ENCODE measurements at places on chromosomes 7 and 10.

GRCh38 chr10:122962405-122962804, 8.4 kb upstream of the C10orf88 start:
- no peak for DNase-seq

- peak; percentile 9 for DNase-seq
These were observed 6.0 kb downstream of the ASB4 start for GRCh38 chr7:95491634-95492314.

DNA sequence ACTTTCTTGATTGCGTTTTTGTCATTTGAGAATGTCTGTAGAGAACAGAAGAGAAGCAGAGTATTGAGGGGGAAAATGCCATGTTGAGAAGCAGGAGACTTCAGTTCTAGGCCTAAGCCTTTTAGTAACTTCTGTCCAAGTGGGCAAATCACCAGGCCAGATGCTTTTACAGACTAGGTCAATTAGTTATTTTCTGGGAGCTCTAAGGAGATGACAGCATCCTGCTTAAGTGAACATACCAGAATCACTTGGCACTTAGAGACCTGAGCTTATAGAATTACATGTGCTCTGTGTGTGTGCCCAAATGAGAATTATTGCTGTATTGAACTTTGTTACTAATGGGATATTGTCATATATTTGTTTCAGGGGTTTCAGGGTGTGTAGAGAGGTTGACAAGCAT, 24.0 kb downstream of the AGK start:
- DNase-seq = no peak

GRCh38 chr7:120865191-120865981, 7.4 kb upstream of the TSPAN12 start:
- DNase-seq = no peak

DNA sequence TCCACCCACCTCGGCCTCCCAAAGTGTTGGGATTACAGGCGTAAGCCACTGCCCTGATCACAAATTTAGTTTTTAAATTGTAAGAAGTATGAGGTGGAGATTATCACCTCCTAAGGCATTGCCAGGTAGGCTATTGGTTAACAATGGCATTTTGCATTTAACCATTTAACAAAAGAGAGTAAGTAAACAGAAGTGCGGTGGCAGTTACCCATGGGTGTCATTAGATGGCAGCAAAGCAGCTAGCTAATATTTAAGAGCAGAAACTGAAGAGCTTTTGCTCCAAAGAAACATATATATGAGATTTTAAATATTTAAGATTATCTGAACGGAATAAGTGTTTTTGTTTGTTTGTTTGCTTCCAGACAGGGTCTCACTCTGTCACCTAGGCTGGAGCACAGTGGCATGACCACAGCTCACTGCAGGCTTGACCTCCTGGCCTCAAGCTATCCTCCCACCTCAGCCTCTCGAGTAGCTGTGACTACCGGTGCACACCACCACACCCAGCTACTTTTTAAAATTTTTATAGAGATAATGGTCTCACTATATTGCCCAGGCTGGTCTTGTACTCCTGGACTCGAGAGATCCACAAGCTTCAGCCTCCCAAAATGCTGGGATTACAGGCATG, 325.5 kb upstream of the C7orf33 start:
- peak; percentile 41 for DNase-seq

DNA sequence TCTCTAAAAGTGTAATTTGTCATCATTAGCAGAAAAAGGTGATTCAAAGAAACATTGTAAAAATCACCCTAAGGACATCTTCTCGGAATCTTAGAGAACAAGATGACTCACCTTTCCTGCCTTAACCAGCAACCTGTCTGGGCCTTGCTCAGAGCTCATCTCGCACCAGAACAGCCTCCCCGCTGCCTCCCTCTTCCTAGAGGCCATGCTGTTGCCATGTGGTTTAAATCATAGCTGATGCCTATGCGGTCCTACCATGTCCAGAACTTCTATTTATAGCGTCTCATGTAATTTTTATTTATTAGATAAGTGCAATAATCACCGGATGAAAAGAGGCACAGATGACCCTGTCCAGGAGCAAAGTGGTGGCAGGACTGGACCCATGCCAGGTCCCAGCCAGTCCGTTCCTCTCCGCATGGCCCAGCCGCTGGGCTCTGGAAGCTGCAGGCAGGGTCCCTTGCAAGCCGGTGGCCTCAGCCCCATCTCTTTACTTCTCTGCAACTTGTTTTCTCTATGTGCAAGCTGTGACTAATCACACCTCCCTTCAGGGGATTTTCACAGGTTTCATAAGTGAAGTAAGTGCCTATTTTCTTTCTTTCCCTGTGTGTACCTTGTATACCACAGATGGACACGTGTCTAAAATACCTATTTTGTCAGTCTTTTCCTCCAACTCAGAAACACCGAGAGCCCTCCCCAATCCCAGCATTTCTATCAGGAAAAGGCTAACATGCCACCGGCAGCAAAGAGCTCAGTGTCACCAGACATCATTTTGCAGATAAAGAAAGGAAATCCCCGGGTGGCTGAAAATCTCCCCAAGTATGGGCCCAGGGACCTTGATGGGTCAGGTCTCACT, 27.1 kb downstream of the KLF6 start:
- DNase-seq = no peak

DNA sequence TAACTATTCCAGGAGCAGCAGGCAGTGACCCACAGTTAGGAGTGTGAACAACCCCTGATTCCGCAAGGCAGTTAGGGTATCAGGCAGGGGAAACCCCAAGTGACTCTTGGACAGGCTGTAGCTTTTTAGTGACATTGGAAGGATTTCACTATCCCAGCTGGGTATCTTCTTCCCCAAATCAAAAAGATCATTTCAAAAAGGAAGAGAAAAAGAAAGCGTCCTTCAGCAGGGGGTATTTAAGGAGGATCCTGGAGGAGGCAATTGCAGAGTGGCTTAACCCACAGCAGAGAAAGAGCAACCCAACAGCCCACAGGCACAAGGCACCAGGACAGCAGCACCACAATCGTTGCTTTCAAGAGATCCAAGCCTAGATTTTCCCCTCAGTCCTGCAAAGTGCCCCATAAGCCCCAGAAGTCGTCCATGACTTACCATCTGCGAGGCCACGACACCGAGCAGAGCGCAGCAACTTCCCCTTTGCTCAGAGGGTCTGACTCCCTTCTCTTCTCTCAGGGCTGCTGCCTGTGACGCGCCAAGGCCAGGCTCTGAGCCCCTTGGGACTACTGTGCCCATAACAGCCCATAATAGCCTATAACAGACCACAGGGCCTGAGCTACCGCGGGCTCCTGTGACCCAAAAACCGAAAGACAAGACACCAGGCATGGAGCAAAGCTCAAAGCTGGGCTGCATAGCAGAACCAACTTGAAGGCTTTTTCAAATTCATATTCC, 19.8 kb downstream of the PIK3AP1 start:
- DNase-seq = no peak

GRCh38 chr10:72026278-72027111, 61.9 kb downstream of the SPOCK2 start:
- DNase-seq = no peak

DNA sequence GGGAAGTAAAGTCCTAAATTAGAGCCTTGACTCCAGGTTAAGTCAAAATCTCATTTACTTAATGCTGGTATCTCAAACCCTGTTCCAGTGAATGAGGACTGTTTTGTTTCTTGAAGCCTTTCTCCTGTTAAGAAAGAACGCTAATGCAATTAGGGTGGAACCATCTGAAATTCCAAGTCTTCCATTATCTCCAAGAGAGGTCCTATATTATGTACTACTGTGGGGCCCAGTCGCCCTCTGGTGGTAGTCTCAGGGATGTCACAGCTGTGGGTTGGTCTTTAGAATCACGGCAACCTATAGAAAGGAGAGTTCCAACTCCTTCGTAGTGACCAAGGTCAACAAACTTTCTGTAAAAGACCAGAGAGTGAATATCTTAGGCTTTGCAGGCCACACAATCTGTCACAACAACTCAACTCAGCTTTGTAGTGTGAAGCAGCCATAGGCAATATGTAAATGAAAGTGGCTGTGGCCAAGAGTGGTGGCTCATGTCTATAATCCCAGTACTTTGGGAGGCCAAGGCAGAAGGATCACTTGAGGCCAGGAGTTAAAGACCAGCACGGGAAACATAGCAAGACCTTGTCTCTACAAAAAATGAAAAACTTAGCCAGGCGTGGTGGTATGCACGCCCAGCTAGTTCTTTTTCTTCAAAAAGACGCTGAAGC, 9.3 kb downstream of the RPP38 start:
- peak; percentile 64 for DNase-seq

DNA sequence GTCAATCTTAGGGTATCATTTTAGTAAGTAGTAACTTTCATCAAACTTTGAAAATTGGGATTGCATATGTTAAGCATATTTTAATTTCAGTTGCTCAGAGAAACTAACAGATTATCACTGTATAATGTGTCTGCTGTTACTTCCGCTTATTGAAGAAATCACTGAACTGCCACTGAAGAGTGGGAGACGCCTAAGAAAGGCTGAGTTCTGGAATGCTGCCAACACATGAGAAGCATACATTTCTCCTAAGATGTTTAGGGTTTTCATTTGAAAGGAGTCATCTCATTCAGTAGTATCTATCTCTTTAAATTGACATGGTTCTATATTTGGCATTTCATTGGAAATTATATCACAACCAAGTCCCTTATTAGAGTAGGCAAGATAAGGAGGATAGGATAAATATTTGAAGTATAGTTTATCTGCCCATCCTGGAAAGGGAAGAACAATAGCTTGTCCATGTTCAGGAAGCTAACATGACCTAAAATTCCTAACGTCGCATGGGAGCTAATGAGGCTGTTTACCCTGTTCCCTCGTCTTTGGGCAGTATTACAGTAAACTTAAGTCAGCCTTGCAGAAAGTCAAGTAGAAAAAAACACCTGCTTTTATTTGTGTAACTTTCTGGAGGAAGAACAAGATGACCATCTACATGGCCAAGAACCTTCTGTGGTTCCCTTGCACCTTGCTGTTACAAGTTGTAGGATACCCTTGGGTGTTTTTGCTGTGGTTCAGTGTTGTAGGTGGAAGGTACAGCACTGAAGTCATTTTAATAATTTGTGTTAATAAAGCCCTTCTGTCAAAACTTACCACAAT, 67.3 kb downstream of the NHLRC2 start:
- DNase-seq = no peak

- DNase-seq = no peak
These were observed 104.7 kb upstream of the KLF14 start for GRCh38 chr7:130838738-130839137.

DNA sequence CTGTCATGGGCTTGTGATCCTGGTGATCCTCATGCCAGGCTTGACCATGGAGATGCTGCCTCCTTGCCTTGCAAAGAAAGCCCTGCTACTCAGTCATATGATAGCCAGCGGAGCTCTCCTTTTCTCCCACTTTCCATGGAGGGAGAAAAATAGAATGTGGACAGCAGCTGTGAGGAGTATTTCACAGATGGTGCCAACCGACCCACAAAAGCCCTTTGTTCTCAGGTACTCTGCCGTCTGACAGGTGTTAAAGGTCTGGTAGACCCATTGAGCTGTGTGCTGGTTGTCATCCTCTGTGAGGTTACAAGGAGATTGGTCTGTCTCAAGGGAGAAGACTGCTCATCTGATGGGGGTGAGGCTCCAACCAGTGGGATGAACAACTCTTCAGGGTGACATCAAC, 29.5 kb upstream of the COBL start:
- no peak for DNase-seq

GRCh38 chr7:87036985-87037384, 22.5 kb downstream of the ELAPOR2 start:
- DNase-seq = no peak

DNA sequence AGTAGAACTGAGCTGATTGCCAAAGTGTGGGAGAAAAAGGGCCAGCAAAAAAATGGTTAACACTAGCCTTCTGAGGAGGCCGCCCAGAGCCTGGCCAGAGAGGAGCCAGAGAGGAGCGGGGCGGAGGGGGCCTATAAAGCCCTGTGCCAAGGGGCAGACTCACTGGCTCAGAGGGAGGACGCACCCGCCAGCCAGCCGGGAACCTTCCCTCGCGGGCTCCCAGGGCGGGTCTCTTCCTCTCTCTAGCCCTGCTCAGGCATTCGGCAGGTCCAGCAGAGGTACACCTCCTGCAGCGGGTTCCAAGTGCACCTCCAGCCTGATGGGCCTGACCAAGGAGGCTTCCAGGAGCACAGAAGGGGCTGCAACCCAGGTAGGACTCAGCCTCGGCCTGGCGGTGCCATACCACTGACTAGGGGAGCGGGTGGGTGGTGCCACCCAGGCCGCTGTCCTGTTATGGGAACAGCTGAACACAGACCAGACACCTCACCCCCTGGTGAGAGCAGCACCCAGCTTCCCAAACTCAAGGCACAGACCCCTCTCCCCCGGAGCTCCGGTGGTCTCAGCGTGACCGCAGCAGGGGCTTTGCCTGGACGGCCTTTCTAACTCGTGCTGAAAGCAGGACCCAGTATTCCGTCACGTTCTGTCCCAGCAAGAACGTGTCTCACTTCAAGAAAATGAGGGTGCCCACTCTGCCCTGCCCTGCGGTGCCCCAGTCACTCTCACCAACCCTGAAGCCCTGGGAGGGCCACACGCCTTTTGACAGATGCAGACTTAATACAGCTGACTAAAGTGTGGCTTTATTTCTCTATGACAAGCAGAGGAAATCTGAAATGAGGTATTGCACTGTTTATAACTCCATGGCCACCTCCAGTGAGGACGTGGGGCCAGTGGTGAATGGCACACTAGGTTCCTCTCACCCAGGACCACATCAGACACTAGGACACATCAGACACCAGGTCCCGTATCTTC, at the start of gene GPER1:
TSS of gene GPER1 (plus strand) at position 162 of the 969 bp plus-strand sequence. CDS start 3,616 bp downstream, outside the sequence.
- DNase-seq = no peak

GRCh38 chr10:42992957-42993390, 83.9 kb upstream of the RET start:
- DNase-seq = no peak

DNA sequence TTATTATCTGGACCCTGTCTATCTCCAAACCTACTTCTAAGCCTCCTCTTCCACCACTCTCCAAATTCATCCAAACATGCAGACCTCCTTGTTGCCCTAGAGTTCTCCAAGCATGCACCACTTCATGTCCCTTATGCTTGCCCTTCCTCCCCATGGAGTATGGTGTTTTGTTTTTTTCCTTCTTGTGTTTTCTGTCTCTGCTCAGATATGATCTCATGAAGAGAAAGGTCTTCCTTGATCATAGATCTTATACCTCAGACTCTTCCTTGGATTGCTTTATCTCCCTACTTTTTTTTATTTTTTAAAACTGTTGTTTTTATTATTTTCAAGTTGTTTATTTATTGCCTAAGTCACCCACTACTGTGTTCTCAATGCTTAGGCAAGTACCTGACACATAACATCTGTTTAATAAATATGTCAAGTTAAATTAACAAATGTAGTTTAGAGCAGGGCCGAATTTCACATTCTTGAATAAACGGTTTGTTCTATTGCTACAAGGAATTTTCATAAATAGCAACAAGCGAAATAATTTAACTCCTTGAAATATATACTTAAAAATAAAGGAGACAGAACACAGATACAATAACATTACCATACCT, 84.5 kb downstream of the HGF start:
- DNase-seq = no peak

- no peak for DNase-seq
These were observed 10.0 kb downstream of the FRG2B start for GRCh38 chr10:133616371-133617130.

- peak; percentile 86 for DNase-seq
These were observed 71.9 kb downstream of the C10orf105 start for GRCh38 chr10:71647526-71648253.

DNA sequence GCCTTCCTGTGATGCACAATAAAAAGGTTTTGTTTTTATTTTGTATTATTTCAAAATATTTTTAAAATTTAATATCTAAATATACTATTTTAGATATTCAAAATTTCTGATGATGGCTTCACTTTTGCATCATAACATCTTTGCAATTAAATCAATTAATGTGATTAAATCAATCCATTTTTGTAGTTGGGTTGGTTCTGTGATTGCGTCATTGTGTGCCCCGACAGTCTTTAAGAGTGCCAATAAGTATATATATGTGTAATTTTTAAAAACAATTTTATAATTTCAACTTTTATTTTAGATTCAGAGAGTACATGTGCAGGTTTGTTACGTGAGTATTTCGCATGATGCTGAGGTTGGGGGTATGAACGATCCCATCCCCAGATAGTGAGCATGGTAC, 70.5 kb downstream of the SEPTIN14 start:
- DNase-seq = no peak
